M059J (cell line): ENCODE measurements at places on chromosomes 2 and 18.

- DNase-seq = peak; percentile 84
These were observed 371.9 kb upstream of the KCNH7 start for GRCh38 chr2:163210430-163210918.

DNA sequence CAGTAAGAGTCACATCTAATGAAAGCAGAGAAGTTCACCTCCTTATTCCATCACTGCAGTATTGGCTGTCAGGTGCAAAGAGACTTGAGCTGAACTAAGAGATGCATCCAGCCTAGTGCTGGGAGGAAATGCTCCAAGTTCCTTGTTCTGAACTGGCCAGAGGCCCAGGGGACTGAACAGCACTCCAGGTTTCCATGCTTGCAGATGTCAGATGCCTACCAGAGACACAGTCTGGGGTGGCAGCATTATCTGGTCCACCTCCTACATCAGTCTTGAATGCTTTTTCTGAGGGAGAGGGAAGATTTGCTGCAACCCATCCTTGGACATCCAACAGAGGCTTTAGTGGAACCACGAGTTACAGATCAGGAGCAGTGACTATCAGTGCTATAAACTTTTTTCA lies 331.3 kb downstream of the CYRIA start:
- no peak for DNase-seq

GRCh38 chr18:63063171-63063570 lies 256.4 kb downstream of the BCL2 start:
- DNase-seq = peak; percentile 22

- DNase-seq = no peak
These were observed 12.3 kb upstream of the RAPH1 start for GRCh38 chr2:203547356-203547755.

- DNase-seq = no peak
These were observed 70.2 kb downstream of the SPTBN1 start for GRCh38 chr2:54526226-54526879.

DNA sequence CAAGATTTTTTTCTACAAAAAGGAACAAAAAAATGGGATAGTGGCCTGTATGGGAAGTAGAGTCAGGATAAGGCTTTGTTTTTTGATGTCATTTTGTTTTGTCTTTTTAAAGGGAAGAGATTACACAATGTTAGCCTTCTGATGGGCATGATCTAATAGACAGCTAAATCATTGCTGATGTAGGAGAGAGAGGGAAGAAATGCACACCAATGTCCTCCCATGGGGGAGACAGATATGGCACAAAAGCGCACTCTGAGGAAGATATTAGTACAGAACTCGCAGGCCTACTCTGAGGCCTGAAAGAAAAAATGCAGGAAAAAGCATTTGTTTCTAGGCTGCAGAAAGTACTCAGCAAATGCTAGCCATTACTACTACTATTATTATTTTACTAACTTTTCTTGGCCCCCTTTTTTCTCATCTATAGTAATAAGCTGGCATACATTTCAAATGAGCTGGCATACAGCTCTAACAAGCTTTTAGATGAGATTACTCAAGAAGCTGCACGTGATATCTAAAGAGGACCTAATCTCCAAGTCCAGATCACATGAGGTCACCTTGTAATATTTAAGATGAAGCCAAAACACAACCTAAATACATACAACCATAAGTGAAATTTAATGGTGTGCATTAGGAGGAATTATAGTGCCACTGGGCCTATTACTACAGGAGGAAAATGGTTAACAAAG lies 269.4 kb upstream of the TANK start:
- DNase-seq = no peak

GRCh38 chr2:60516383-60516811 lies 37.1 kb downstream of the BCL11A start:
- peak; percentile 43 for DNase-seq

DNA sequence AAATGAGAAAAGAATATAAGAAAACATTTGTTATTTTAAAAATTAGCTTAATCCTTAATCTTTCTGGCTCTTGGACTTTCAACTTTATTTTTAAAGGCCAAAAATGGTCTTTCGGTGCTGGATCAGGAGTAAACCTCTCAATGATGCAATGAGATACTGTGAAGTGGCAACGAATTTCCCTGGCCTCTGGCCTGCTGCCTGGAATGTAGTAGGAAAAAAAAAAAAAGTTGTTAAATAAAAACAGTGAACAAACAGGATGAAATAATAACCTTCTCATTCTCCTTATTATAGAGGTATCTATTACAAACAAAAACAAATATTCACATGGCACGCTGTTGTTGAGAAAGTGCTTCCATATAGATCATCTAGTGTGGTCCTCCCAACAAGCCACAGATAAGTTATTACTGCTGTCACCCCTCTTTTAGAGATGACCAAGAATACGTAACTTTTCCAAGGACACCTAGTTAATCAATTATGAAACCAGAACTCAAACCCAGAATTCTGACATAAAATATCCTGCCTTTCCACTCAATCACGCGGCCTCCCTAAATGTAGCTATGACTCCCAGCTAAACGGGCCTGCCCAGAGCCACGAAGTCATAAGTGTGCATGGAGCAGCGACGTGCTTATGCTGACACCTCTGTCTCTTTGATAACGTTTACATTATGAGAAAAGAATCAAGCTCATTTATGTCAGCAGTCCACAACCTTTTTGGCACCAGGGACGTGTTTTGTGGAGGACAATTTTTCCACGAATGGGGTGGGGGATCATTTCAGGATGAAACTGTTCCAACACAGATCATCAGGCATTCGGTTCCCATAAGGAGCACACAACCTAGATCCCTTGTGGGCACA lies 170.9 kb downstream of the BCL2 start:
- DNase-seq = no peak

GRCh38 chr18:7614042-7614441 lies 46.9 kb downstream of the PTPRM start:
- DNase-seq = no peak

DNA sequence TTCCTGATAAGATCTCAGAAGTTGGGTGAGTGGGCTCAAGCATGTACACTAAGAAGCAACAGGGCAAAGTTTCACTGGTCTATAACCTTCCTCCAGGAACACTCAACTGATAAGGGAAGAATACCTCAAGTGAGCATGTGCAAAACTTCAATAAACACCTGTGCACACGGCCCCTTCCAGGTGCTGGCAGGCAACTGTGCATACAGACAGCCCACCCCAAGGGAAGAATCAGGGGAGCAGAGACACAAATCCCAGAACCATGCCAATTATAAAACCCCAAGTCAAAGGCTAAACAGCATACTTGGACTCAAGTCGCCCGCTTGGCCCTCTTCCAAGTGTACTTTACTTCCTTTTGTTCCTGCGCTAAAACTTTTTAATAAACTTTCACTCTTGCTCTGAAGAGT lies 85.9 kb upstream of the RTN4 start:
- no peak for DNase-seq

GRCh38 chr2:64482765-64483504 lies 29.0 kb downstream of the LGALSL start:
- DNase-seq = peak; percentile 73

- peak; percentile 26 for DNase-seq
These were observed 95.6 kb upstream of the LHCGR start for GRCh38 chr2:48851161-48851560.
